ENCODE measurements at places on chromosomes 11 and 22.

- no peak for DNase-seq
These were observed 3.6 kb downstream of the INCENP start for GRCh38 chr11:62127426-62127825.

- no peak for DNase-seq
These were observed 10.5 kb downstream of the TSKU start for GRCh38 chr11:76793391-76794291.

GRCh38 chr22:28771195-28771791 is 1.2 kb upstream of the CCDC117 start:
- no peak for DNase-seq

GRCh38 chr11:7154881-7155361 is 66.1 kb downstream of the RBMXL2 start:
- DNase-seq = no peak

GRCh38 chr11:132496341-132496740 is 1036.0 kb downstream of the OPCML start:
- no peak for DNase-seq

DNA sequence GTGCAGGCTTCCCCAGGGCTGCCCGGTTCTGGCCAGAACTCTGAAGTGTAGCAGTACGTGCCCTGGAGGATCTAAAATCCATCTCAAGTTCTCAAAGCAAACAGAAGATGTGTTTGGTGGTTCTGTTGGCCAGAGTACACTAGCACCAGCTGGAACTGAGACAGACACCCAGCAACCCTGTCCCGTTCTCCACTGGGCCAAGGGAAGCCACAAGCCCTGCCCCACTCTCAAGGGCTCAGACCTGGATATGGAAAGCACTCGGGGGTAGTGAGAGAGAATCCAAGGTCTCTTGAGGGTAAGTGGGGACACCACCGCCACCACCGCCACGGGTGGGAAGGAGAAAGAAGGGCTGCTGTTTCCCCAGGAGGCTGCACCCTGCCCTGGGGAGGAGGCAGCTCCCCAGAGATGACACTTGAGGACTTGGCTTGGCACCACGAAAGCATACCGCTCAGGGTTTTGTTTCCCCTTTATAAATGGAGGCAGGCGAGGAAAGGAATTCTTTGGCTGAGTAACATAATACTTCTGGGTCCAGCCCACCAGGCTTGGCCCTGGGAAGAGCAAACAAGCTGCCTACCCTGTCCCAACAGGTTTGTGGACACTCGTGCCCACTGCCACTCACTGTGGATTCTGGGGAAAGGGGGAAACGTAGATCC is 56.1 kb upstream of the POU2AF1 start:
- DNase-seq = no peak

DNA sequence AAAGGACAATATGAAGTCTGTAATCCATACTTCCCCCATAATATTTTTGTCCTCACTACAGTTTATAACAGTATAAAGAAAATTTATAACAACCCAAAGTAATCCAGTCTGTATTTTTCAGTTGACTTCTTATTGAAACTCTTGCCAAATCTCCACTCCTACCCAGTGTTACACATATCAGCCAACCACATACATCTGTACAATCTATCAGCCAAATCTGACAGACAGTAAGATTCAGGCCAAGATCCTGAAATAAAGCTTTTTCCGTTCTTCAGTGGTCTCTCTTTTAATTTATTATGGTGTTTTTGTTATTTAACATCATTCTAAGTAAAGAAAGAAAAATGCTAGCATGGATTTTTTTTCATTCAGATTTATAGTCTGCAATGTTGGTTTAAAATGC is 2370.9 kb upstream of the RAG2 start:
- DNase-seq = no peak

GRCh38 chr22:31178859-31179258 is 18.9 kb downstream of the RNF185 start:
- no peak for DNase-seq

- DNase-seq = no peak
These were observed 117.3 kb downstream of the CEP164 start for GRCh38 chr11:117444711-117445658.

DNA sequence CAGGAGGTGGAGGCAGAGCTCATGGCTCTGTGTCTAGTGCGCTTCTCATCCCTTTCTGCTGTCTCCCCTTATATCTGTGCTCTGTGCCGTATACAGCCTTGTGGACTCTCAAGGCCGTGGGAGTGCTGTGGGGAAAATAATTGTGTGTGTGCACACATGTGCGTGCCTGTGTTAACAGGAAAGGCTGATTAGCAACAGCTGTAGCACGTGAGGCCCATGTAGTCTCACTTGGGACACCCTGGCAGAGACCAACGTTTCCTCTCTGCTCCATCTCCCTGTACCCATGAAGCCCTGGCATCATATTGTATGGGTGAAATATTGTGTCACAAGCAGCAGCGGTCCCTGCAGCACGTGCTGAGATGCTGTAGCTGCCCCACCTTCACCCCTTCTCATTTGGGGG is 109.3 kb downstream of the LRRC32 start:
- no peak for DNase-seq

DNA sequence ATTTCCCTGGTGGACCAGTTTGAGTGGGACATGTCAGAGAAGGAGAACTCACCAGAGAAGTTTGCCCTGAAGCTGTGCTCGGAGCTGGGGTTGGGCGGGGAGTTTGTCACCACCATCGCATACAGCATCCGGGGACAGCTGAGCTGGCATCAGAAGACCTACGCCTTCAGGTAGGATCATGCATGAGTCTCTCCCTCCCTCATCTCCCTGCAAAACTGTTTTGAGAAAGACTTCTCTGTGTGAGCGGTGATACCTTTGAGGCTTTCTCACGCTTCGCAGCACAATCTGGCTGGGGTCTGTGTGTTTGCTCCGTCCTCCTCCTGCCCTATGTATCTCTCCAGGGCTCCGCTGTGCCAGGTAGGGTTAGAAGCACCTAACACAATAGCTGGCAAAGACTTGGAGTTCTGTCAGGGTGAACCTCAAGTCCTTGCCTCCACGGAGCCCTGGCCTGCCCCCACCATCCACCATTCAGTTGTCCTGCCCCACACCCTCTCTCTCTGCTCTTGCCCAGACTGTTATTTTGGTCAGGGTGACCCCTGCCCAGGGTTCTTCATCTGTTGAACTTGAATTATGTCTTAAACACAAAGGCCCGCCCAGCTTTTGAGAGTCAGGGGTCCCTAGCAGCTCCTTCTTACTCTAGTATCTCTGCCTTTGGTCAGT is 13.4 kb downstream of the DERL3 start:
- no peak for DNase-seq

GRCh38 chr11:83510530-83511460 is 224.6 kb upstream of the CCDC90B start:
- no peak for DNase-seq

GRCh38 chr11:114396916-114397315 is 3.4 kb downstream of the C11orf71 start:
- DNase-seq = no peak

GRCh38 chr22:39800790-39801520 is 92.6 kb downstream of the ENTHD1 start:
- no peak for DNase-seq

- DNase-seq = no peak
These were observed 24.2 kb upstream of the HORMAD2 start for GRCh38 chr22:30056015-30056414.

DNA sequence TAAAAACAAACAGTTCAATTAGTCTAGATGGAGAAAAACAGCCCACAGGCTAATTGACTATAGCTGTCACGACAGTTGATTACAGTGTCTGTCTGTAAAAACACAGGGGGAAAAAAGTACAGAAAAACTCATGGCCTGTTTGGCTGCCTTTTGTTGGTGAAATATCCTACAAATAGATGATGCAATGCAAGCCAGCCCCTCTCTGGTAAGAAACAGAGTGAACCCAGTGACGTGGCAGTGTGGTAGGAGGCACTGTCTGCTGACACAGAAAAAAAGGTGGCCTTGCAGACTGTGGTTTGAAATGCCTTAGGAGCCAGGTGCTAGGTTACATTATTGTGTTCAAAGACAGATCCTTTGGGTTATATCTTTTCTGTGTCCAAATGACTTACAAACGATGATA is 431.4 kb upstream of the CCDC90B start:
- DNase-seq = no peak

DNA sequence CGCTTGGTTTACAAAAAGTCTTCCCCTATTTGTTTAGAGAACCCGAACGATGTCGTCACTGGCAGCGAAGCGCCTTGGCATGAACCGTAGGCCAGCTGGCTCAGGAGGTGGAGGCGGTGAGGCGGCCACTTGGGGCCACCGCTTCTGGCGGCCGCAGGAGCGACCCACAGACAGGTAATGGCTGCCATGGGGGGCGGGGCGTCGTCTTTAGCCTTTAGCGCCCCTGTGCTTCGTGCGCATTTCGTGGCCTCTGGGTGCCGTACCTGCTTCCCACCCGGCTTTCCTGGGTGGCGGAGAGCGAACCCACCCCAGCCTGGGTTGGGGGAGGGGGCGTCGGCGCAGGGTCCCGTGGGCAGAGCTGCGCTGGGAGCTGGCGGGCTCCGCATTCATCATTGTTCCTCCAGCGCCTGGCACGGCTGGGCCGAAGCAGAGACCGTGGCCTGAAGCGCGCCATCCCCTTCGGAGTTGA is 469 bp upstream of the OSBP2 start:
- DNase-seq = peak; percentile 48

DNA sequence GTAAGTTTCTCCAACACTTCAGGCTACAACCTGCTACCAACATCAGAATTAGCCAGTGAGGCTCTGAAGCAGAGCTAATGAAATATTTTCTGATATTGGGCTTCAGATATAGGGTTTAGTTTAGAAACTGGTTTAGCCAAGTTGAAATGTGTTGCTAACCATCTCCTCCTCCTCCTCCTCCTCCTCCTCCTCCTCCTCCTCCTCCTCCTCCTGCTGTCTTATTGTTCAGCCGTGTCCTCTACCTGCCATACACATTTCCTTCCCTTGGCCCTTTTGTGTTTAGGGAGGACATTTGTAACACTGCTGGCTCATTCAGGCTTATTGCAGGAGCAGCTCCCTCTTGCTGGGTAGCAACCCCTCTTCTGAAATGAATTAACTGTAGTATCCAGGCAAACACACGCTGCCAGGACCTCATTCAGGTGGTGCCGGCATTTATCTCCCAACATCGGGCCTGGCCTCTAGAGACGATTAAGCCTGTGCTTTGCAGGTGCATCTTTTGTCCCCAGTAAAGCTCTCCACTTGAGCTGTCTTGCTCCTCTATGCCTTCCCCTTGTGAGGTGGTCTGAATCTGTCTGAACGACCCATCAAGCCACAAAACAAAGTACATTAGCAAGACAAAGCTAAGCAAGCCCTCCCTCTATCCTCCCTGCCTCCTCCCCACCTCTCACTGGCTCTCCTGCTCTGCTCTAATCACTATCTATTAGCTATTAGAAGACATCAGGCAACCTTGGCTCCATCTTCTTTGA is 82.9 kb downstream of the KCNJ1 start:
- no peak for DNase-seq

- DNase-seq = no peak
These were observed 20.3 kb upstream of the MYRF start for GRCh38 chr11:61731952-61732675.

DNA sequence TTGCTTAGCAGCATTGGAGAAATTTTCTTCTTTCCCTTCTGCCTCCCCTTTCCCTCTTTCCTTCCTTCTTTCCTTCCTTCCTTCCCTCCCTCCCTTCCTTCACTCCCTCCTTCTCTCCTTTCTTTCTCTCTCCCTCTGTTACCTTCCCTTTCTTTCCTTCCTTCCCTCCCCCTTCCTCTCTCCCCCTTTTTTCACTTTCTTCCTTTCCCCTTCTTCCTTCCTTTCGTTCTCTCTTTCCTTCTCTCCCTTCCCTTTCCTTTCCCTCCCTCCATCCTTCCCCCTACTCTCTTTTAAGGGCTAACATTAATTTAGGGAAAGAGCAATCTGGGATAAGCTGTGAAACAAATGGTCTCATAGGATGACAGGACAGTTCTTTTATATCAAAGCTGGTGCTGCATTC is 34.1 kb downstream of the SLC5A1 start:
- DNase-seq = no peak

GRCh38 chr11:22192642-22193347 is at the start of gene ANO5:
Gene ANO5, plus strand, starts transcription at chr11:22193085. Its CDS starts 408 bp downstream, at chr11:22193493.
- DNase-seq = peak; percentile 82

DNA sequence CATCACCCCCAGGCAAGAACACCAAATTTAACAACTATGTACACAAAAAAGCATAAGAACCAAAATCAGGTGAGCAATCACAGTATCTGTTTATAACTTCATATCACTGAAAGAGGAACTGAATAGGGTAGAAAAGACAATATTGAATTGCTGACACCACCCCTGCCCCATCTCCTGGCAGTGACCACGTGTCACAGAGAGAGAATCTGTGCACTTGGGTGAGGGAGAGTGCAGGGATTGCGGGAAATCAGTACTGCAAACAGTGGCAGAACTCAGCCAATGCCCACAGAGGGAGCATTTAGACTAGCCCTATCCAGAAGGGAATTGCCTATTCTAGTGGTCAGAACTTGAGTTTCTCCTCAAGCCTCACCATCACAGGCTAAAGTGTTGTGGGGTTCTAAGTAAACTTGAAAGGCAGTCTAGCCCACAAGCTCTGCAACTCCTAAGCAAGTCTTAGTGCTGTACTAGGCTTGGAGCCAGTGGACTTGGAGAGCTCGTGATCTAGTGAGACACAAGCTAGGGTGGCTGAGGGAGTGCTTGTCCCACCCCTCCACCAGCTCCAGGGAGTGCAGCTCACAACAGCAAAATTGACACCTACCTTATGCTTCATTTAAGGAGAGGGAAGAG is 82.8 kb upstream of the PTH start:
- no peak for DNase-seq

GRCh38 chr11:133833898-133834681 is 11.2 kb downstream of the SPATA19 start:
- DNase-seq = no peak

DNA sequence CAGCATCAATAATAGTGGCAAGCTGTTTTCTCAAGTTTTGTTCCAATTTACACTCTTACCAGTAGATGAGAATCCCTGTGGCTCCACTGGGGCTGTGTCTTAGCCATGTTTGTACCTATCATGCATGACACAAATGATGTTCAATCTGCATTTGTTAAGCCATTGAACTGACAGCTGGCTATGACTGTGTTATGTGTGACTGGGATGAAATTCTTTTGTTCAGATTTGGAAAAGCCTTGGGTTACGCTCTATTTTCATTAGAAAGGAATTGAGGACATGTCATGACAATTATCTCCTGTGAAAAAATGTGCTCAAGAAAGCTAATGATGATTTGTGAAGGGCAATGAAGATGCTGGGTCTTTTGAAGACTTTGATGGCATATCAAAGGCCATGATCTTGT is 201.8 kb upstream of the LARGE1 start:
- no peak for DNase-seq

DNA sequence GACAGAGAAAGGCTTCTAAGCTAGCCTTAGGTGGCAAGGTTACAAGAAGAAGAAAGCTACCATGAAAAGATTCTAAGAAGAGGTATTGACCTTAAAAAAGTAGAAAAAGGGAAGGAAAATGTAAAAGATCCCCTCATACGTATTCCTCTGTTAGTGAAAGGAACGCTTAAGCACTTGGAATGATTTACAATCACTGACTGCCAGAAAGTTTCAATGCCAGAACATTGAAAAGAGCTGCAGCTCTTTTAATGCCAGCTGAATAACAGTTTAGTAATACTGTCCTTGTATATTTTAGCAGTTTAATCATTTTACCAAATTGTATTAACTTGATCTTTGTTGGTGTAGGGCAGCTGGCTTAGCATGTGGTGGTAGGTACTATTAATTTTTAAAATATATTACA is 650.7 kb downstream of the FAM181B start:
- no peak for DNase-seq

Measured in left hindlimb (tissue), 1 donor.